ENCODE measurements at places on chromosomes 6 and 20. TPM values are rescaled to one million over a fixed set of nuclear protein-coding genes. Genes with fewer than 3 reads are reported as not detected.

NKX2-2 gene
- total RNA-seq: 0.31 TPM

POU3F2 gene
- 194 TPM for total RNA-seq

GABRR1 gene
- not detected for total RNA-seq

SOBP gene
- 56.9 TPM for total RNA-seq

RBCK1 gene
- total RNA-seq: 15.1 TPM

Measured in occipital lobe (tissue), 3 donors.